Peyer's patch (tissue), 4 donors: ENCODE measurements at places on chromosomes 13 and 19. TPM values are rescaled to one million over a fixed set of nuclear protein-coding genes. Genes with fewer than 3 reads are reported as not detected.

The CDK8 gene
- 19.4 TPM for total RNA-seq

The CEACAM8 gene
- not detected for total RNA-seq

The IL12RB1 gene
- total RNA-seq: 19.0 TPM

The PLPPR2 gene
- total RNA-seq: 7.2 TPM

The PLVAP gene
- total RNA-seq: 62.7 TPM

The FCGBP gene
- total RNA-seq: 1,037 TPM

The KCNJ14 gene
- 0.88 TPM for total RNA-seq

The KL gene
- total RNA-seq: 6.6 TPM

The LGALS14 gene
- total RNA-seq: not detected

The EFNB2 gene
- total RNA-seq: 38.9 TPM

The GPI gene
- 292 TPM for total RNA-seq

The FLT1 gene
- 4.2 TPM for total RNA-seq

The TRPC4 gene
- not detected for total RNA-seq

The OR7G1 gene
- total RNA-seq: not detected

The CNN1 gene
- 88.2 TPM for total RNA-seq

The COX6B2 gene
- total RNA-seq: not detected

The ZNF446 gene
- total RNA-seq: 16.5 TPM

The WDR87 gene
- total RNA-seq: not detected

The PNMA8A gene
- total RNA-seq: not detected

The SYNGR4 gene
- not detected for total RNA-seq

The UGGT2 gene
- 17.5 TPM for total RNA-seq

The IQCN gene
- total RNA-seq: 40.2 TPM

The SIGLEC12 gene
- 3.3 TPM for total RNA-seq

The HSH2D gene
- total RNA-seq: 69.2 TPM

The PSG3 gene
- total RNA-seq: not detected

The TUBB4A gene
- total RNA-seq: 1.6 TPM

The TEX29 gene
- total RNA-seq: not detected

The S1PR2 gene
- total RNA-seq: 2.9 TPM

The FPR2 gene
- not detected for total RNA-seq

The TSSK6 gene
- 14.0 TPM for total RNA-seq

The SCN1B gene
- total RNA-seq: 3.9 TPM

The NLRP4 gene
- not detected for total RNA-seq

The IRGC gene
- not detected for total RNA-seq

The B3GNT3 gene
- 127 TPM for total RNA-seq

The SIGLEC5 gene
- total RNA-seq: 9.1 TPM

The PGLYRP1 gene
- total RNA-seq: not detected

The ADAMTSL5 gene
- 25.9 TPM for total RNA-seq

The CEACAM4 gene
- not detected for total RNA-seq

The FGF21 gene
- not detected for total RNA-seq

The MBD3L3 gene
- not detected for total RNA-seq

The IFNL1 gene
- total RNA-seq: not detected

The PPP1R15A gene
- 39.2 TPM for total RNA-seq

The FUT6 gene
- total RNA-seq: 227 TPM
